Activated CD4-positive, alpha-beta T cell treated with anti-CD3 and anti-CD28 coated beads, Interleukin-2, amount 50 U/mL, for 48 hours (primary cell): ENCODE measurements at places on chromosomes 5 and 9.

GRCh38 chr5:177275883-177276282 lies 27.6 kb downstream of the RAB24 start:
- no peak for DNase-seq

GRCh38 chr9:3941758-3942157 lies 358.1 kb downstream of the GLIS3 start:
- DNase-seq, result no peak

GRCh38 chr5:127358740-127359139 lies 68.1 kb downstream of the MEGF10 start:
- DNase-seq, result no peak

DNA sequence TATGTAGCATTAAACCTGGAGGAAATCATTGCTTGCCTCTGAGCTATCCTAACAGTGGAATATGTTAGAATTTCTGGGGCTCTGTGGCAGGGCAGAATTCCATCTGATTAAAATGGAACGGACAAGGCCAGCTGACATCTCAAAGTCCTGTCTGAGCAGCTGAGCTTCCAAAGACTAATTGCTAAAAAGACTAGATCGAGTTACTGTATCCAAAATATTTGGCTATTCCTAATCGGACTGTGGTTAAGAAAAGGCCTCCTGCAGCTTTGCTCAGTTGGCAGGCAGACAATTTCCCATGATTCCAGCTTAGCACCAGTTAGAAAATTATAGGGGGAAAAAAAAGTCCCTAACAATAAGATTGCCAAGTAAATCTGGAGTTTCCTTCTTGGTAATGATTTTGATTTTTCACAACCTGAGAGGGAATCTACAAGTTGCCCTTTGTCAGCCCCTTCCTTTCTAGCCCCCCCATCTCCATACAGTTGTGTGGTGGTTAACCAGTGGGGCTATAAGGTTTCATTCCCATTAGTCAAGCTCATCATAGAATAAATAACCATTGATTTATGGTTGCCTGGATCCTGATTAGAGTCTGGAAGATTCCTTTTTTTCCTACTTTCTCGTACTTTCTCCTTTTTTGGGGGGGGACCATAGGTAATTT lies 26.4 kb downstream of the PTGR1 start:
- DNase-seq, result no peak

- DNase-seq, result no peak
Measured at GRCh38 chr9:125746774-125747052, 460 bp upstream of the PBX3 start.

DNA sequence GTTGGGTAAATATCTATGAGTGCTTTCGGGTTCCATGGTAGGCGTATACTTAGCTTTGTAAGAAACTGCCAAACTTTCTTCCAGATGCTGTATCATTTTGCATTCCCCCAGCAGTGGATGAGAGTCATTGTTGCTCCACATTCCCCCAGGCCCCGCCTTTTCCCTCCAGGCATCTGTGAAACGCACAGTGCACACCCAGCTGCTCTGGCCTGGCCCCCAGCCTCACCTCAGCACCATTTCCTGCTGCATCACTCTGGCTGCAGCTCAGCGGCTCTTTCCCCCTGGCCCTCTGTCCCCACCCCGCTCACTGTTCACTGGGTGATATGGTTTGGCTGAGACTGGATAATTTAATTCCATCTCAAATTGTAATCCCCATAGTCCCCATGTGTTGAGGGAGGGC lies 76.6 kb upstream of the SPTLC1 start:
- no peak for DNase-seq

DNA sequence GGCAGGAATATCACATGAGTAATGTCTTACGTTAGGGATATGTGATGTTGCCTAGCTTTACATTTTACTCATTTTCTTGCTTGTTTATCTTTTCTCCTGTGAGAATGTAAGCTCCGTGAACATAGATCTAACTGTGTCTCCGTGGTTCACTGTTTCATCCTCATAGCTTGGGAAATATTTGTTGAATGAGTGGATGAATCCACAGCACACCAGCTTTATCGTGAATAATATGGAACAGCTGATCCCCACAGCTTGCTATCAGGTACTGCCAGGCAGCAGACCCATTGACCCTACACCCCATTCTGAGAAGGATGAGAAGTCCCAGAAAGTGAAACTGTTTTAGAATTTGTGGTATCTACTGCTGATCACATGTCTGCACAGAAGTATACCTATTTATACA lies 106.8 kb upstream of the FBN2 start:
- DNase-seq, result no peak

DNA sequence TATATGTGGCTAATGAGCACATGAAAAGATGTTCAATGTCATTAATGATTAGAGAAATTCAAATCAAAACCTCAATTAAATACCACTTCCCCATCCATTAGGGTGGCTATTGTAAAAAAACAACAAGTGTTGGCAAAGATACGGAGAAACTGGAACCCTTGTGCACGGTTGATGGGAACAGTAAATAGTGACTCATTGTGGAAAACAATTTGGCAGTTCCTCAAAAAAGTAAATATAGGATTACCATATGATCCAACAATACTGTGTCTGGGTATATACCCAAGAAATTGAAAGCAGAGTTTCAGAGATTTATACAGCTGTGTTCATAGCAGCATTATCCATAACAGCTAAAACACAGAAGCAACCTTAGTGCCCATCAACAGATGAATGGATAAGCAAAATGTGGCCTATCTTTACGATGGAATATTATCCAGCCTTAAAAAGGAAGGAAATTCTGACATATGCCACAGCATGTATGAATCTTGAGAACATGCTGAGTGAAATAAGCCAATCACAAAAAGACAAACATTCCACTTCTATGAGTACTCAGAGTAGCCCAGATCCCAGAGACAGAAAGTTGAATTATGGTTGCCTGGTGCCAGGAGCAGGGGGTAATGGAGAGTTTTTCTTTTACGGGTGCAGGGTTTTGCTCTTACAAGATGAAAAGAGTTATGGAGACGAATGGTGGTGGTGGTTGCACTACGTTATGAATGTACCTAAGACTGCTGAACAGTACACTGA lies 41.4 kb upstream of the LRRC14B start:
- DNase-seq, result no peak

DNA sequence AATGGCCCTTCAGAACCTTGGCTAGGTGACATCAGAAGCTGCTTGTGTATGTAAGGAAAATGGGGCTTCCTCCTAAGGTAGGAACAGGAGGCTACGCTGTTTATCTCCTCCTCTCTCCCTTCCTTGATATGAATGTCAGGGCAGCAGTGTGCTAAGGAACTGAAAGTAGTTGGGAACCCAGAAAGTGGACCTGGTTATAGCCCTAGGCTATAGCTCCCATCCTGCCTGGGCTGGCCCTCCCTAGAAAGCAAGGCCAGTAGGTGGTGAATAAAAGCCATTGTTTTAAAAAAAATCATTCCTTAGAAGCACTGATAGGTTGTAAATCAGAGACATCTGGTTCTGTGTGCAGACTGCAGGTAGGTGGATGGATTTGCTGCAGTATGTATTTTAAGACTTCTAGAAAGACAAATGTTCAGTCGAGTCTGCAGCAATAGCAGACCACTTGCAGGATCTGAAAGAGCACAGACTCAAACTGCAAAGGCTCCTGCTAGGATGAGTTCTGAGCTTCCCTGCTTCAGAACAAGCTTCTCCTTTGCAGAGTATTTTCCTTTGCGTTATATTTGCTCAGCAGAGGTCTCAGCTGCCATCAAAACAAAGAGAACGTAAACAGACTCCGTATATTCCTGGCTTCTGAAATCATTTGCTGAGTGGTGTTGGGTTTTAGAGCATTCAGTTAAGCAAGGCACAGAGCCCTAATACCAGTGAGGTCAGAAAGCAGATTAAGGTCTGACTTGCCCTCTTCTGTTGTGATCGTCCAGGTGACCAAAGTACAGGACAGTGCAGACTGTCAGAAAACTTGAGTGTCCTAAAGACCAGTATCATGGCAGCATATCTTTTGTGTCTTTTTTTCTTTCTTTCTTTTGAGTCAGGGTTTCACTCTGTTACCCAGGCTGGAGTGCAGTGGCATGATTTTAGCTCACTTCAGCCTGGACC lies 20.1 kb upstream of the CFAP157 start:
- no peak for DNase-seq

- no peak for DNase-seq
Measured at GRCh38 chr5:139474890-139475791, 4.3 kb downstream of the SMIM33 start.

DNA sequence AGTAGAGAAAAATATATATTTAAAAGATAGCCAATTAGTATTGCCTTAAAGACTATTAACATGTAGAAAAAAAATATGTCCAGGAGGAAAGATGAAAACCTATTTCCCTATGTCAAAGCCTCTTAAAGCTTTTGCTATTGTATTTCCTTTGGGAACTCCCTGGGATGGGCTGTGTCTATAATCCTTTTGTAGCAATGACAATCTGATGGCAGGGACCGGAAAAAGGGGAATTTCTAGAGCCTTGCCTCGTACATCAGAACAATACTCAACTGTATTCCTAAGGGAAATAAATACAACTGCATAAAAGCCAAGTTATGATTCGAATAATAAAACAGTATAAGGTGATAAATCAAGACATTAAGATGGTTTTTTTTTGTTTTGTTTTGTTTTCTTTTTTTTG lies 257.3 kb downstream of the MLLT3 start:
- DNase-seq, result no peak

GRCh38 chr5:155954701-155955445 lies 372.1 kb upstream of the SGCD start:
- no peak for DNase-seq

DNA sequence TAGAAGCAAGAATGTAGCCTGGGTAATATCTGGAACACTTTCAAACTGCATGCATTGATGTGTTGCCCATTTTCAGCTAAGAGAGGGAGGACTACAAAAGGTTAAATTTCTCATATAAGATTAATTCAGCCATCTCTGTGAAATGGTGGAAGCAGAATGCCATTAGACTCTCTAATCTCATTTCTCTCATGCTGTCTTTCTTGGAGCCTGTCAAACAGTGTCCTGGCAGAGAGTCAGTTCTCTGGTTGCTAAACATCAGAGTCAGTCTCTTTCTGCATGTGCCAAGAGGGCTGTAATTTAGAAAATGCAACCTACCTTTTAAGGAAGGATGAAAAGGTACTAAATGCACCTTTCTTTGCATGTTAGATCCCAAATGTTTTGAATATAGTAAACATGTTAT lies 910 bp upstream of the GARNL3 start:
- DNase-seq, result no peak

DNA sequence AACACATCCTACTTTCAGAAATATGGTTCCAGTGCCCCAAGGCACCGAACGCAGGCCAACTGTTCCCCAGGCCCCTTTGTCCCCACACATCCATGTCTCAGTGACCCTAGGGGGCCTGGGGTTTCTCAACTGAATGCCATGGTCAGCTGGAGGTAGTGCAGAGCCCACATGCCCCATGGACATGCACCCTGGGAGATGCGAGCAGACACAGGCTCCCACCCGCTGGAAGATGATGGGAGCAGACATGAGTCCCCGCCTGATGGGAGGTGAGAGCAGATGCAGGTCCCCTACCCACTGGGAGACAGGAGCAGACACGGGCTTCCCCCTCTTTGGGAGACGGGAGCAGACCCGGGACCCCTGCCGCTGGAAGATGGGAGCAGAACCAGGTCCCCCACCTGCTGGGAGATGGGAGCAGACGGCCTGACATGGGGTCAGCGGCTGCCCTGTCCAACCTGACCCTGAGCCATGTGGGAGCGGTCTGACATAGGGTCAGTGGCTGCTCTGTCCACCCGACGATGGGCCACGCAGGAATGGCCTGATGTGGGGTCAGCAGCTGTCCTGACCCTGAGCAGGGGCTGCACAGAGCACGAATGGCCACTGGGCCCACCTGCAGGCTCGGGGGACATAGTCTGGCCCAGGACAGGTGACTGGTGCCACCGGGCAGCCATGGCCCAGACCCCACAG lies 18.4 kb downstream of the ZDHHC11B start:
- DNase-seq, result no peak
